ENCODE measurements at places on chromosomes 3 and 15.

DNA sequence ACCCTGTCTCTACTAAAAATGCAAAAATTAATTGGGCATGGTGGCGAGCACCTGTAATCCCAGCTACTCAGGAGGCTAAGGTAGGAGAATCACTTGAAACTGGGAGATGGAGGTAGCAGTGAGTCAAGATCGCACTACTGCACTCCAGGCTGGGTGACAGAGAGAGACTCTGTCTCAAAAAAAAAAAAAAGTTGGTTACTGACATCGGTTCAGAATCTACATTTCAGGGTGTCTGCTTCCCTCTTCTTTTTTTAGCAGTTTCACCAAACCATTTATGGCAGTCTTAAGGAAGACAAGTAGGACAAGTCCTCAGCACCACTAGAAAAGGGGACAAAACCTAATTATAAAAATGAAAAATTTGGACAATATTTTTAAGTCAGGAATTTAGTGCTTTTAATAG is 3.3 kb upstream of the USP4 start:
- DNase-seq: no peak

DNA sequence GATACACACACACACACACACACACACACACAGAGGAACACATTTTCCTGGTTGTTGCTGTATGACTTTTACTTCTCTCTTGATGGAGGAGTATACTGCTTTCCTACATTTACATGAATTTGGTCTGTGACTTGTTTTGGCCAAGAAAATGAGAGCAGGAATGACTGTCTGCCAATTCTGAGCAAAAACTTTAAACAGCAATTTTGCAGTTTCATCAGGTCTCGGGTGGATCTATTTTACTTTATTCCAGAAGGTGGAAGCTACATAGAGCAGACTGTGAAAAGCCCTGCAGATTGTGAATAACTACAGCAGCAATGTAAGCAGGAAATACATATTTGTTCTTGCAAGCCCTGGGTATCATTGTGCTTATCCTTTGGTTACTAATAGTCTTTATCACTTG is 1350.0 kb upstream of the EPHA6 start:
- DNase-seq: no peak

DNA sequence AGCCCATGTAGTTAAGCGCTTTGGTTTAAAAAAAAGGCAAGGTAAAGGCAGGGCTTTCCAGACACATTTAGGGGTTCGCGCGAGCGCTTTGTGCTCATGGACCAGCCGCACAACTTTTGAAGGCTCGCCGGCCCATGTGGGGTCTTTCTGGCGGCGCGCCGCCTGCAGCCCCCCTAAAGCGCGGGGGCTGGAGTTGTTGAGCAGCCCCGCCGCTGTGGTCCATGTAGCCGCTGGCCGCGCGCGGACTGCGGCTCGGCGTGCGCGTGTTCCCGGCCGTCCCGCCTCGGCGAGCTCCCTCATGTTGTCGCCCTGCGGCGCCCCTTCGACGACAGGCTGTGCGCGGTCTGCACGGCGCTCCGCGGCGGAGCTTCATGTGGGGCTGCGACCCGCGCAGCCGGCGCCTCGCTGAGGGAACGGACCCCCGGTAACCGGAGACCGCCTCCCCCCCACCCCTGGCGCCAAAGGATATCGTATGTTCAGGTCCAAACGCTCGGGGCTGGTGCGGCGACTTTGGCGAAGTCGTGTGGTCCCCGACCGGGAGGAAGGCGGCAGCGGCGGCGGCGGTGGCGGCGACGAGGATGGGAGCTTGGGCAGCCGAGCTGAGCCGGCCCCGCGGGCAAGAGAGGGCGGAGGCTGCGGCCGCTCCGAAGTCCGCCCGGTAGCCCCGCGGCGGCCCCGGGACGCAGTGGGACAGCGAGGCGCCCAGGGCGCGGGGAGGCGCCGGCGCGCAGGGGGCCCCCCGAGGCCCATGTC is 927 bp downstream of the SMAD6 start:
- DNase-seq: no peak

DNA sequence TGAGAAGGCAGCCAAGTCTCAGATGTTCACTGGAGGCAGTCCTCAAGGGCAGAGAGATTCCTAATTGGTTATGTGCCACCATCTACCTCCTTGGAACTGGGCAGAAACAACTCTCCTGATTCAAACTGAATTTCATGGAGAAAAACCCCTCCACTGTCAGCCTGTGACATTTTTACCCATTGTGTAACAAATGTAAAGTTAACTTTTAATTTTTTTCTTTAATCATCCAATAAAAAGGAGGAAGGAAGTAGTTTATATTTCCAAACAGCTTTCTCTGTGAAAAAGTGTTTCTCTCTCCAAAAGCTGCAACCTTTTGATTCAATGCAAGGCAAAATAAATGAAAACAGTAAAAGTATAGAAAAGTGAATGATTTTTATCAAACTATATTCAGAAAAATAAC is 510 bp upstream of the COLQ start:
- DNase-seq: no peak

DNA sequence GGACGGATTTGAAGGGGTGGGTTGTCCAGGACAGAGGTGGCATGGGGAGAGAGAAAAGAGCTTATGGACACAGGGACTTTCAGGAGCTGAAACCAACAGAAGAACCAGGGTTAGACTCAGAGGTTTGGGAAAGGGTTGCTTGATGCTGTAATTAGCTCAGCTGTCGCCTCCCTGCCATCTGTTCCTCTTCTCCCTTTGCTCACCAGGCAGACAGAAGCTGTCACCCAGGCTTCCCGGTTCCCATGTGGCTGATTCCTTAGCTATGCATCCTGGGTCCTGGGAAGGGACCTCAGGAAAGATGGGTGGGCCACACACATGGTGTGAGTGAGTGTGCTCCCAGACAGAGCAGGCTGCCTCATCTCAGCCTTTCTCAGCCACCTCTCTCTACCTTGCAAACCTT is 14.1 kb downstream of the PTPN23 start:
- DNase-seq: no peak

- no peak for DNase-seq
Observed at GRCh38 chr15:40046721-40047414, 7.9 kb upstream of the SRP14 start.

GRCh38 chr3:168021737-168022450 is 73.8 kb downstream of the GOLIM4 start:
- DNase-seq: no peak

DNA sequence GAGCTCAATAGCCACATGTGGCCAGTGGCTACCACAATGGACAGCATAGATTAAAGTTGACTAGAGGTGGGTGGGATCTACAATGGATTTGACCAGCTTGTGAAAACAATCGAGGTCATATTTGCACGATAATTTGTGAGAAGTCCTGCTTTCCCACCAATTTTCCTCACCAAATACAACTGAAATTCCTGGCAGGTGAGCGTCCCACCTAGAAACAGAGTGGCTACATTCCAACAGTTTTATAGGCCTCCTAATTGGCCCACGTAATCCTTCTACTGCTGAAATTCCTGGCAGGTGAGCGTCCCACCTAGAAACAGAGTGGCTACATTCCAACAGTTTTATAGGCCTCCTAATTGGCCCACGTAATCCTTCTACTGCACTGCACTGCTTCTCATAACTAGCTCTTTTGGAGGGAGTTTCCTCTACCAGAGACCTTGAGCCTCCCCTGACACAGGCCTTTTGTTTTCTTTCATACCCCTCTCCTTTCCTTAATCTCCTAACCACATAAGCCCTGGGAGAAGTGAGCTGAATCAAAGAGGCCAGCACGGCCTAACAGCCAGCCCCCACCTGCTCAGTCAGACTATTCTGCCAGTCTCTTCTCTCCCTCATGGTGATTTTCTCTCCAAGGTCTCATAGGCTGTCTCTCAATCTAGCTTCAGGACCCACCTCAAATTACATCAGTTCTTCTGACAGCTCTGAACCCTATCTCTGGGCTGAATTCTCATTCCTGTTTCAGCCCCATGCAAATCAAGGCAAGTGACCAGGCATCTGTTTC is 80.2 kb downstream of the BFSP2 start:
- DNase-seq: no peak

DNA sequence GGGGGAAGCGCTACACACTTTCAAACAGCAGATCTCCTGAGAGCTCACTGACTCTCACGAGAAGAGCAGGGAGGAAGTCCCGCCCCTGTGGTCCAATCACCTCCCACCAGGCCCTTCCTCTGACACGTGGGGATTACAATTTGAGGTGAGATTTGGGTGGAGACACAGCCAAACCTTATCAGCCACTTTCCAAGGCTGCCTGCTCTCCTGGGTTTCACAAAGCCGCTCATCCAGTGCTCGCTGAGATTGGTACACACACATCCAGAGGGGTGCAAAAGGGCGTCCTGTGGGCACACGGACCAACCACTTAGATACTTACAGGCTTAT is 23.1 kb downstream of the XXYLT1 start:
- DNase-seq: peak; percentile 36

DNA sequence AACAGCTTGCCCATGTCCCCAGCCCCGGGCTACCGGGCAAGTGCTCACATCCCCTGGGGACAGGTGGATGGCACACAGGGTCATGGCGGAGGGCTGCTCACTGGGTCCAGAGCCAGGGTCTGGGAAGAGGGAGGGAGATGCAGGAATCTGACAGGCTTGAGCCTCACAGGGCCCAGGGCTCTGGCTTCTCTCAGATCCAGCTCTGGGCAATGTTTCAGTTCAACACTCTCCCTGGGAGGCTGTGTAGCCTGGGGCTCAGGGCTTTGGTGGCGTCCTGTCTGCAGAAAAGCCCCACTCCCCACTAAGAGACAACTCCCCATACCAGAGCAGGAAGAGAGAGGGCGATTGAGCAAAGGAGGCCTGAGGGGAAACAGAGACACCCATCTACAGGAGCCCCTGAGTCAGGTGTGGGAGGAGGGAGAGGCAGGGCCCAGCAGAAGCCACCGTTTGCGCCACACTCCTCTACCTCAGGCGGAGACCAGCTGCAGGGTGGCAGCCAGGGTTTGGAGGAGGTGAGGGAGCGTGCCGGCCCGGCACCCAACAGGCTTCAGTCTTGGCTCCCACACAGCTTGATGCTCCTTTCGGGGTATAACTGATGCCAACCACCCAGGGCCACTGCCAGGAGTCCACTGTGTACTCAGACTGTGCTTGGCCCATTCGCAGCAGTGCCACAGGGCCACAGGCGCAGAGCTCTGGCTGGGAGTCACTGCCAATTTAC is 16.8 kb upstream of the SRP14 start:
- no peak for DNase-seq

GRCh38 chr3:79380581-79380980 is 387.2 kb downstream of the ROBO1 start:
- DNase-seq: no peak

Measured in activated effector memory CD4-positive, alpha-beta T cell treated with anti-CD3 and anti-CD28 coated beads, Interleukin-2, amount 50 U/mL, for 16 hours (primary cell).